Activated CD4-positive, alpha-beta memory T cell treated with anti-CD3 and anti-CD28 coated beads for 36 hours (primary cell): ENCODE measurements at places on chromosomes 7 and 10. TPM values are rescaled to one million over a fixed set of nuclear protein-coding genes. Genes with fewer than 3 reads are reported as not detected.

FEZF1 gene
- not detected for total RNA-seq

DNA sequence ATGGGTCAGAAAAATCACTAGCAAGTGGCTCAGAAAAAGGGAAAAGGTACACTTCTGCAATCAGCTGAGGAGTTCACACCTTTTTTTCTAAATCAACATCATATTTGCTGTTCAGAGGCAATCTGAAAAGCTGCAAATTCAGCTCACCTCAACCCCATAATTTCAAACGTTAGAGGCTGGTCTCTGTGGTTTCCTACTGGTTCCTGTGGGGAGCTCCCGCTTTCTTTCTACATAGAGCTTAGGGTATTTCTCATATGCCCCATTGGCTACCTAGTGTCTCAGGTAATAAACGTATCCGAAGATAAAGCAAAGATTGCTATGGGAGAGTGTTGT, 5.2 kb upstream of the ZNF22 start:
- DNase-seq = no peak
- no peaks in the 10 kb centered on the region for H3K27me3 ChIP-seq
- no peak overlapping the region for H3K4me3 ChIP-seq
- H3K4me1 ChIP-seq = peaks cover 19% of the 10 kb centered on the region
- peaks cover 4% of the 10 kb centered on the region for H3K36me3 ChIP-seq
- no peak overlapping the region for H3K27ac ChIP-seq

DNA sequence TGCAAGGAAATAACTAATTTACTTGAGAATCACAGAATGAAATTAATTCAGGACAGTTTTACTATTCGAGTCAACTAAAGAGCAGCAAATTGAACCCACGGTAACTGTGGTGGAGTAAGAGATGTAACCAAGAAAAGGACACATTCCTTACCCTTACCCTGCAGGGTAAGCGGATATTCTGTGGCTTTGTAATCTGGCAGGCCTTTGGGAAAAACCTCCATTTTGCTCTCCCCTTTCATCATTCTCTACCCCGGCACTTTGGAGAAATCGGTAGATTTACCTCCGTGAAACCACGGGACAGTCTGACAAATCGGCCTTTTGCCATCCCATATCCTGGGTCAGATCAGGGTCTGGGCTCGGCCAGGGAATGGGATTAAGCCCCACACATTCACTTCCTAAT, 18.4 kb downstream of the RCC1L start:
- H3K27ac ChIP-seq = no peak overlapping the region
- no peak overlapping the region for H3K4me3 ChIP-seq
- H3K4me1 ChIP-seq = no peaks in the 10 kb centered on the region
- H3K36me3 ChIP-seq = peaks cover 42% of the 10 kb centered on the region

GRCh38 chr10:34213193-34213804, 601.8 kb downstream of the PARD3 start:
- no peak for DNase-seq
- H3K36me3 ChIP-seq = no peaks in the 10 kb centered on the region
- no peak overlapping the region for H3K27ac ChIP-seq

DNA sequence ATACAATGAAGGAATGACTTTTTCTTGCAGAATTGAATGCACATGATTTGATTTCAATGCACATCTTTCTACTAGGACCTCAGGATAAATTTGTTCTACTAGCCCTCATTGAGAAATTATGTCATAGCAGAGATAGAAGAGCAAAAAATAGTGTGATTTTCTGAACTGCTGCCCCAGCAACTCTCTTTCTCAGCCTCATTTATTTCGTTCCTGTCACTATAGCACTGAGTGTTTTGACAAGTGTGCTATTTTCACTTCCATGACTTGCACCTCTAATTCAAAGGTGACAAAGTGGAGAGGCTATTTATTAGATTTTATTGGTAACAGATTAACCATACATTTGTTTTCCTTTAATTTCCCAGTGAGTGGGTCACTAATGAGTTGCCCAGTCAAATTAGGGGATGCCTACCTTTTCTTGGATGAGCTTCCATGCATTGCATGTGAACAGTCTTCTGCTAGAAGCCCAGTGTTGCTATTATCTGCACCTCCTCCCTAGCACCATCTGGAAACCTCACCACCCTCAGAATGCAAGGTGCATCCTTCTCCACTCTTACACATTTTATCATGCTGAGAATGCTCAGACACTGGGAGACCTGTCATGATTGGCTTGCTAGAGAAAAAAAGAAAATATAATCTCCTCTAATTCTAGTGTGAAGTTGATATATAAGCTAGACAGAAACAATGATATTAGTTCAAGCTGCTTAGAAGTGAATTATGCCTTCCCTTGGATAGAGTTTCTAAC, 119.6 kb upstream of the CTTNBP2 start:
- H3K27ac ChIP-seq = no peak overlapping the region
- H3K27me3 ChIP-seq = peaks cover 2% of the 10 kb centered on the region
- H3K4me1 ChIP-seq = no peaks in the 10 kb centered on the region

GRCh38 chr10:93319096-93319495, 163.0 kb downstream of the MYOF start:
- DNase-seq = no peak
- no peak overlapping the region for H3K4me3 ChIP-seq
- H3K27me3 ChIP-seq = no peaks in the 10 kb centered on the region
- H3K27ac ChIP-seq = no peak overlapping the region

- no peak for DNase-seq
- H3K4me1 ChIP-seq = no peaks in the 10 kb centered on the region
- no peaks in the 10 kb centered on the region for H3K27me3 ChIP-seq
- H3K36me3 ChIP-seq = no peaks in the 10 kb centered on the region
Measured at GRCh38 chr7:31258391-31258790, 82.1 kb downstream of the NEUROD6 start.

GRCh38 chr10:75682649-75683557, 251.5 kb downstream of the LRMDA start:
- H3K27ac ChIP-seq = no peak overlapping the region
- no peak overlapping the region for H3K4me3 ChIP-seq
- no peaks in the 10 kb centered on the region for H3K4me1 ChIP-seq
- peaks cover 7% of the 10 kb centered on the region for H3K27me3 ChIP-seq
- no peak for DNase-seq

- no peak overlapping the region for H3K4me3 ChIP-seq
- no peaks in the 10 kb centered on the region for H3K36me3 ChIP-seq
- H3K27ac ChIP-seq = no peak overlapping the region
- no peak for DNase-seq
Measured at GRCh38 chr7:139561-140243, 52.7 kb upstream of the FAM20C start.

GRCh38 chr7:31371621-31372020, 31.1 kb upstream of the NEUROD6 start:
- H3K4me3 ChIP-seq = no peak overlapping the region
- no peak for DNase-seq
- H3K36me3 ChIP-seq = no peaks in the 10 kb centered on the region
- H3K27me3 ChIP-seq = no peaks in the 10 kb centered on the region
- no peak overlapping the region for H3K27ac ChIP-seq

DNA sequence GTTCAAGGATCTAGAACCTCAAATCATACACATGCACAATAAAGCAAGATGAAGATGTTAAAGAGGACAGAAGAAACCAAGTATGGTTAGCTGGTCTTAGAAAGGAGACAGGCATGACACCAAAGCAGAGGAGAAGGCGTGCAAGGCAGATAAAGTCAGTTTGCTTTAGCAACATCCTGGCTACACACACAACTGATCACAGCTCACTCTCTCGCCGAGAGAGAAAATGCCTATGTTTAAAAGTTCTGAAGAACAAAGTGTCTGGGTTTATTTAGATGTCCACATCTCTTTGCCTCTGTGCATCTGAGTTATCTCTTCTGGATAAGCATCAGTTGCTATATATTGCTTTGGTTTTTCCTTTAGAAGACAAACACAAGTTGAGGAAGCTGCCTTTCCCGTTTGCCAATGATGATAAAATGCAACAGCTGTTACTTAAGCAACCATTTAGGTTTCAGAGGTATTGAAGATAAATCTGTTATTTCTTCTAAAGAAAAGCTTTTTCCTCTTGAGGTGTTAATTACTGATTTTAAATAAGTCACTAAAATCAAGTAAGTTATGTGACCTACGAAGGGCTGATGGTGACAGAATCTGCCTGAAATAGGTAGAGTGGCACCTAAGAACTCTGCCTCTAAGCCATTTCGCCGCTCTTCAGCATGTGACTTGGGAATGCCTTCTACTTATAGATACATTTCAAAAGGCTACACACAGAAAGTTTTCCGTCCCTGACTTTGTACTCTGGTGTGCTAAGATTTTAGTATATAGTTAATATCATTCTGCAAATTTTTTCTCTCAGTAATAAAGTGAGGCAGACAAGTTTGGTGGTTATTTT, 146.2 kb upstream of the ASAH2 start:
- peak; percentile 11 for DNase-seq
- peaks cover 46% of the 10 kb centered on the region for H3K4me1 ChIP-seq
- peak overlapping the region; percentile 17 for H3K4me3 ChIP-seq
- peak overlapping the region; percentile 65 for H3K27ac ChIP-seq
- H3K27me3 ChIP-seq = no peaks in the 10 kb centered on the region

CYP26C1 gene
- total RNA-seq = not detected

DNA sequence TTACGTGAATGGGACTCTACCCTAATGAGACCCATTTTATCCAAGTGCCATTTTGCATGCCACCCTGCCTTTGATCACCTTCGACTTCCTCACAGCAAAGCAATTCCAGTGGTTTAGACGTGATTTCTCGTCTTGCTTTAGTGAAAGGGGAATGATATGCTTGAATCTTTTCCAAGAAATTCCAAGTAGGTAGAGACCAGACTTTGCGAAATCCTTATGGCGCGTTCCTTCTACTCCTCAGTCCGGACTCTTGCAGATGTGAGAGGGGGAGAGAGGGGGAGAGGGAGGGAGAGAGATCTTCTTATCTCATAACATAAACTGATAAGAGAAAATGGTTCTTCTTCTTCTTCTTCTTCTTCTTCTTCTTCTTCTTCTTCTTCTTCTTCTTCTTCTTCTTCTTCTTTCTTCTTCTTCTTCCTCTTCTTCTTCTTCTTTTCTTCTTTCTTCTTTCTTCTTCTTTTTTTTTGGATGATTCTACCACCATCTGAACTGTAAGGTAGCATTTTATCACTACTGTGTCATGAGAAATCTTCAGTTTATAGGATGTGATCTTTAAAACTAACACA, 883 bp downstream of the SPAG6 start:
- no peak overlapping the region for H3K27ac ChIP-seq
- no peak for DNase-seq
- H3K27me3 ChIP-seq = peaks cover 50% of the 10 kb centered on the region
- peak overlapping the region; percentile 54 for H3K4me3 ChIP-seq
- H3K36me3 ChIP-seq = peaks cover 3% of the 10 kb centered on the region
- H3K4me1 ChIP-seq = peaks cover 16% of the 10 kb centered on the region

- peaks cover 2% of the 10 kb centered on the region for H3K36me3 ChIP-seq
- H3K4me3 ChIP-seq = peak overlapping the region; percentile 61
- H3K27me3 ChIP-seq = peaks cover 79% of the 10 kb centered on the region
- H3K27ac ChIP-seq = no peak overlapping the region
- no peak for DNase-seq
Measured at GRCh38 chr7:27161214-27161720, 4.1 kb downstream of the HOXA9 start.

GALNT17 gene
- total RNA-seq = not detected

SORBS1 gene
- total RNA-seq = 1.5 TPM

GPR15LG gene
- not detected for total RNA-seq

GRCh38 chr10:86266446-86267242, 100.0 kb downstream of the GRID1 start:
- peaks cover 17% of the 10 kb centered on the region for H3K27me3 ChIP-seq
- no peak overlapping the region for H3K4me3 ChIP-seq
- H3K27ac ChIP-seq = no peak overlapping the region
- peaks cover 2% of the 10 kb centered on the region for H3K4me1 ChIP-seq
- H3K36me3 ChIP-seq = no peaks in the 10 kb centered on the region

DNA sequence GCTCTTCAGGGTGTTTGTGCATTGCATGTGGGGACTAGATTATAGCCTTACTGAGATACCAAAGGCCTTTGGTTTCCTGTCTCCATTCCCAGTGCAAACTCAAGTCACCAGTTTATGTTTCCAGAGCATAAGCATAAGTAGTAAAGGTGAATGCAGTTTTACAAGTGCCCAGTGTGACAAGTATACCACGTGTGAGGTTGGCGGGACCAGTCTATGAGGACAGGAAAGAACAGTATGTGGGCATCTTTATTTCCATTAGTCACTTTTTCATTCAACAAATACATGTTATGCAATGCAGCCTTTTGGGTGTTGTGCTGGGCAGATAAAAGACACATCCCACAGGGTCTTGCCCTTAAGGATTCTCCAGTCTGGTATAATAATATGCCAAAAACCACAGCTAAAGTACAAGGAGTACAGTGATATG, 146.5 kb downstream of the ARID5B start:
- DNase-seq = peak; percentile 76
- peaks cover 71% of the 10 kb centered on the region for H3K4me1 ChIP-seq
- peak overlapping the region; percentile 96 for H3K27ac ChIP-seq
- H3K4me3 ChIP-seq = peak overlapping the region; percentile 94

PRRT4 gene
- 0.12 TPM for total RNA-seq

EFCAB10 gene
- total RNA-seq = not detected

PON3 gene
- not detected for total RNA-seq

GRCh38 chr7:96740130-96740529, 30.5 kb upstream of the SEM1 start:
- H3K36me3 ChIP-seq = no peaks in the 10 kb centered on the region
- peaks cover 8% of the 10 kb centered on the region for H3K27me3 ChIP-seq
- H3K27ac ChIP-seq = no peak overlapping the region
- no peaks in the 10 kb centered on the region for H3K4me1 ChIP-seq
- H3K4me3 ChIP-seq = no peak overlapping the region

DNA sequence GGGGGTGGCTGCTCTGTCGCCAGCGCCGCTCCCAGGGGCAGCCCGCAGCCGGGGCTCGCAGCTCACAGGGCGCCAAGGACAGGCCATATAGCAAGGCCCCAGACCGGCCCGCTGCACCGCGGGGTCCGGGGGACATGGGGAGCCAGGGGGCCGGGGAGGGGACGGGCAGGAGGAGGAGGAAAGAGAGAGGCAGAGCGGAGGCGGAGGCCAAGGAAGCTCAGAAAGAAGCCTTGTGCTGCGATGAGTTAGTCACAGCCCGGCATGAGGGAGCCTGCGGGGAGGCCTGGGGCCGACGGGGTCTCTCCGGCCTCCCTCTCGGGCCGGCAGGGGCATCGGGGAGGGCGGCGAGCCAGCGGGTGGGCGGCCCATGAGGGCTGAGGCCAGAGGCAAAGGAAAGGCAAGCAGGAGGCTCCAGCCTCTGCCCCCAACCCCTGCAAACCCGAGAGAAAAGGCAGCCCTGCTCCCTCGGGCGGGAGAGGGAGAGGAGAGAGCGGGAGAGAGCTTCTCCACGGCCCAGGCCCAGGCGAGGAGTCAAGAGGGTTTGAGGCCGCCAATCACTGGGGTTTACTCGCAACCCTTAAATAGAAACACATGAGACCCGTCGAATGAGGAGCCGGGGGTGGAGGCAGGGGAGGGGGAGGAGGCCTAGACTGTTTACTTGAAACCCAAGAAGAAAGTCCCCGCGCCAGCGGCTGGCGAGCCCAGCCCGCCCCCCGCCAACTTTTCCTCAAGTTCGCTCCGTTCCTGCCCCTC, 167.9 kb downstream of the NEURL1 start:
- H3K36me3 ChIP-seq = peaks cover 16% of the 10 kb centered on the region
- no peaks in the 10 kb centered on the region for H3K27me3 ChIP-seq
- DNase-seq = peak; percentile 67

OR2A25 gene
- total RNA-seq = not detected

GRCh38 chr7:143214789-143215679, 6.8 kb upstream of the TAS2R40 start:
- peak; percentile 68 for DNase-seq
- no peaks in the 10 kb centered on the region for H3K4me1 ChIP-seq
- H3K27ac ChIP-seq = no peak overlapping the region
- no peak overlapping the region for H3K4me3 ChIP-seq
- H3K27me3 ChIP-seq = peaks cover 3% of the 10 kb centered on the region

EVX1 gene
- total RNA-seq = not detected

GRCh38 chr7:81074406-81074805, 155.6 kb upstream of the SEMA3C start:
- no peak overlapping the region for H3K27ac ChIP-seq
- no peaks in the 10 kb centered on the region for H3K4me1 ChIP-seq
- no peaks in the 10 kb centered on the region for H3K36me3 ChIP-seq
- DNase-seq = no peak
- no peaks in the 10 kb centered on the region for H3K27me3 ChIP-seq
